ENCODE measurements at places on chromosomes 4 and X.

GRCh38 chr4:31362756-31363155, 642.6 kb downstream of the PCDH7 start:
- DNase-seq = no peak

- DNase-seq = no peak
These were observed 175.7 kb upstream of the MXRA5 start for GRCh38 chrX:3522101-3522650.

GRCh38 chrX:110208092-110208491, 109.8 kb downstream of the AMMECR1 start:
- DNase-seq = no peak

DNA sequence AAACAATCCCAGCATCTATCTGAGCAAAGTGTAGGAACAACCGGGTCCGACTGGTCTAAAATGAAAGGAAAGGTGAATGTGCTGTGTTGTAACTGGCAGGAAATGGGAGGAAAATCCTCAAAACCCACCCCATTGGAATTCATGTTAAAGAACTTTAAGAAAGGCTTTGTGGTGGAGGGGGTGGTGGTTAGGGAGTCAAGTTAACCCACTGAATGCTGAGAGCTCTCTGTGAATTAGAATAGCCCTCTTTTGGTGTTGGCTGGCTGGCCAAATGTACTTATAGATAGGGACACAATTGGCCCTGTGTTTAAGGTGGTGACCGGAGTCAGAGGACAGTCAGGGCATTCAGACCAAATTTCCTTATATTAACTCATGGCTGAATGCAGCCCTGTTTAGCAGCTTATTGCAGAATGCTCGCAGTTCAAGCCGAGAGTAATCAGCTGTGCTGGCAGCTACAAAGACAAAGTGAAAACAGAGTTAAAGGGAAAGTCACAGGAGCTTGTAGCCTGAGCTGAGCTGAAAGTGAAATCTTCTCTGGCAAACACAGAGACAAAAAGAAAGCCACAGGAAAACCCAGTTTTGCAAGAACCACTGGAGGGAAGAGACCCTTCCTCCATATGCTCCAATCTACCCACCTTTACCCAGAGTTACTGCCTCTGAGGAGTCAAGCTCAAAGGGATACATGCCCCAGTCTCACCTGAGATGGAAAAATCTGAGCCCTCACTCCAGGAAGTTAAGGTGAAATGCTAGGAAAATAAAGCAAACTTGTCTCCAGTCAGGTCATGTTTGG, 38.5 kb upstream of the UGT2B7 start:
- no peak for DNase-seq

- DNase-seq = no peak
These were observed 47.0 kb upstream of the ANXA10 start for GRCh38 chr4:168045354-168045753.

GRCh38 chr4:8771666-8772065, 100.0 kb downstream of the HMX1 start:
- no peak for DNase-seq

DNA sequence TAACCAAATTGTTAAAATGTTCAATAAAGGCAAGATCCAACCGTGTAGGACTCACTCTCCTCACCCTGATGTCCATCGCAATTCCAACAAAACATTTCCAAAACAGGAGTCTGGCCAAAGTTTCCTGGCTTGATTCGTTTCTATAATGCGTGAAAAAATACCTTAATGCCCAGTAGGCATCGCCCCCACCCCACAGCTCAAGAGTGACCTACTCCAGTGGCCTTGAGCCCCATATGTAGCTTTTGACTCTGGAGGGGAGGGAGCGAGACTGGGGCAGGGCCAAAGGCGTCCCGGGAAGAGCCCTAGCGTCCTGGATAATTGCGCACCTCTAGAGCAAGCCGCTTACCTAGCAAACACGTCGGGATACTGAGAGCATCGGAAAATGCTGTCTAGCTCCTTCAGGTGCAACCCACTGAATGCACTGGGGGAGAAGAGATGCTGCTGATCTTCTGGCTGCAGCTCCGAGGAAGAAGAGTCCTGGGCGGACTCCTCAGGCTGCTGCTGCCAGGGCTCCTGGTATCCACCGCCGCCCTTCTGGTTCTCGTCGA, 55.6 kb upstream of the NKAP start:
- DNase-seq = no peak

GRCh38 chr4:3493720-3494461, 30.8 kb downstream of the DOK7 start:
- no peak for DNase-seq

- peak; percentile 58 for DNase-seq
These were observed at the start of gene BOD1L1 for GRCh38 chr4:13627606-13628311. BOD1L1 (minus strand) TSS chr4:13627725; CDS start chr4:13627587, 138 bp downstream.
